ENCODE measurements at places on chromosomes 3 and 15.

DNA sequence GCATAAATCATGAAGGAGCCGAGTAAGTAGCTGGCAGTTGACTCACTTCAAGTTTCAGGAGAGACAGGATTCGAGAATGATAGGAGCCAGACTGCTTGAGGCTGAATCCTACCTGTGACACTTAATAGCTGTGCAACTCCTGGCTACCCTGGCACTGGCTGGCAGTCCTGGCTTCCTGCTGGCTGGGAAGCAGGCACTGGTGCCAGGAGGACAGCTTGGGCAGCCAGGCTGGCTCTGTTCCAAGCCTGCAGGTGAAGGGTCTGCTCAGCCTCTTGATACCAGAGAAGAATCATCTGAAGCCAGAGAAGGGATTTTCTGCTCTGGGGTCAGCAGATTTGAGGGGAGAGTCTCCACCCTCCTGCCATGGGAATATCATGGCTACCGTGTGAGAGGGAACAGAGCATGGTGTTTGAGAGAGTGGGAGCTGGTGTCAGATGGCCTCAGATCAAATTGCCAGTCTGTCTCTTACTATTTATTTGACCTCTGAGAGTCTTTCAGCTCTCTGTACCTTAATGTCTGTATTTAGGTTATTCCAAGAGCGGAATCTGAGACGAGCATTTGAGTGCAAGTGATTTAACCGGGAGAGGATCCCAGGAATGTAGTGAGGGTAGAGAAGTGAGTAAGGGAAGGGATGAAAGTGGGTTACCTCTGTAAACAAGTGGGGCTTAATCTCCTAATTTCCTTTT, 4.4 kb upstream of the XIRP1 start:
- DNase-seq: no peak

DNA sequence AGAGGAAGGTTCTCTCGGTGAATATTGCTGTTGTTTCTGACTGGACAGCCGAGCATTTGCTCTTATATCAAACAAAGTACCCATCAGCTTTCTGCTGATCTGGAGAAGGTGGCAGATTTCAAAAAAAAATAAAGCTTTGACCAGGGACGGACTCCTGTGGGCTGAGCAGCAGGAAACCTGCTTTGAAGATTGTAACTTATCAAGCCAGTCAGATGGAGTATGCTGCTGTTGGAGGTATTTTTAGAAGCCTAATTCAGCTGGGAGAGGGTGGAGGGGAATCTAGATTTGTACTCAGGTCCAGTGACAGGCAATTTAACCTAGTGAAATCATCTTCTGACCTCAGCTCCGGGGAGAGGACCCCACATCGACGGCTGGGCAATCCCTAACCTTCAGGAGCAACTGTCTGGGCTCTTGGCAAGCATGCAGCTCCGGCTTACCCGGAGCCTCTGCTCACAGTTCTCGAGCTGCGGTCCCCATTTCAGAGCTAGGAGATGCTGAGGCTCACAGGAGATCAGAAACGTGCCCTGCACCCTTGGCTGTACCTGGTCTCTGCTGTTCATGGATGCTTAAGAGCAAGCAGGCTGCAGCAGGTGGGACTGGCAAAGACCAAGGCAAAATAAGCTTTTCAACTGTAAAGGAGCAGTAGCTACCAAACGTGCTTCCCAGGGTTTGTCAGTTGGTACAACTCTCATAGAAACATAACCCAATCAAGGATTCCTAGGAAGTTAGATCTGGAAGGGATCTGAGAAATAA, 89.3 kb upstream of the ST8SIA2 start:
- no peak for DNase-seq

- no peak for DNase-seq
Observed at GRCh38 chr3:45753095-45753494, 43.2 kb downstream of the SLC6A20 start.

DNA sequence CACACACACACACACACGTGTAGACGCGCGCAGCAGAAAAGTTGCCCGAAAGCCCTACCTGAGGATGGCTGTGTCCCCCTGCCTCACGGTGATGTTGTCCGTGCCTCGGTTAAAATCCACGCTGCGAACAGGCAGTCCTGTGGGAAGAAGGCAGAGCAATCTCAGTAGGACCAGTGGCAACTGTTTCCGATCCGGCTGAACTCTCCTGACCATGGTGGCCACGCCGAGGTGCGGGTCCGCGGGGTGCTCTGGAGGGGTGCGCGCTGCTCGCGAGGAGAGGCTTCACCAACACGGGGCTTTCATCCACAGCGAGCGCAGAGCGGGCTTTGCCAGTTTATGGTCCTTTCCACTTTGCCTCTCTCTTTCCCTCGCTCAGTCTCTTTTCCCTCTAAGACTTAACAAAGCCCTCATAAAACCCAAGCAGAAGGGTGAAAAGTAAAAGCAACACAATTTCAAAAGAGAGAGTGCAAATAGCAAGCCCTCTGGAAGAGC, 422 bp downstream of the LSAMP start:
- DNase-seq: no peak

DNA sequence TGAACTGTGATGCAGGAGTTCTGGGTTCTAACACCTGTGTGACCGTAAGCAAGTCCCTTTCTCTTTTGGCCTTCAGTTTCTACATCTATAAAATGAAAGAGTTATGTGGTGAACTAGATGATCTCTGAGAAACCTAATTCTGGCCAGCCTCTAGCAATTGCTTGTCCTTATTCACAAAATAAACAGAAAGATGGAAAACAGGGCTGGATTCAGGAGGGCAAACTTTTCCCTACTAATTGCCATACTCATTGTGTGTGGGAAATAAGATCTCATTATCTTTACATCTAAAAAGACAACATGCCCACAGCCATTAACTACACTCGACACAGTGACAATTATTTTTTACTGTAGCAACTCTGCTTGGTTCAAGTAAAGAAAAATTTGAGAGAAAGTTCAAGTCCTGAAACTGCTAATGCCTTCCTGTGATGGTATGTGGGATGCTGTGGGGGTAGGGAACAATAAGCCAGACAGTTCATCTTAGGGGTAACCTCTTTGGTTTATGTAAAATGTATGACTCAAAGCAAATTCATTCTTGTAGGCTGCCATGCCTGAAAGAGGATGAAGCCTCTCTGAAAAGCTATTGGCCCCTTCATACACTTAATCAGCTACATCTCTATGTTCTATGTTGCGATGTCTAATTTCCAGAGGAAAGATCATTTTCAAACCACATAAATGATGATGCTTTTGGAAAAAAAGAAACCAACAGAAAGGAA, 177.6 kb upstream of the BCL6 start:
- DNase-seq: no peak

DNA sequence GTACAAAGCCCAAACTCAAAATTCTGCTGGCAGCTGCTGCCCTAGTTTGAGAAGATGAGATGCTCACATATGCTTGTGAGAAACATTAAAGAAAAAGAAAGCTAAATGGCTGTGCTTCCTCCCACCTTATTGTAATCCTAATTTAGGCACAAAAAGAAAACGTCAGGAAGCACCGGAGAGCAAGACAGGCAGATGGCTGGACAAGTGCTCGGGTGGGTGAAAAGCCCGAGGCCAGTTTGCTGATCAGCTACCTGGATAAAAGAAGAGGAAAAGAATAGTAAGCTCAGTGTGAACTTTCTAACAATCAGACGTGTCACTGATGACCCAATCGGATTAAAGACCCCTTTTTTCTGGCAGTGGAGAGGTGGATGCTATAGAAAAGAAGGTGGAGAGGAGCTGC, 368.0 kb upstream of the ATP10A start:
- no peak for DNase-seq

DNA sequence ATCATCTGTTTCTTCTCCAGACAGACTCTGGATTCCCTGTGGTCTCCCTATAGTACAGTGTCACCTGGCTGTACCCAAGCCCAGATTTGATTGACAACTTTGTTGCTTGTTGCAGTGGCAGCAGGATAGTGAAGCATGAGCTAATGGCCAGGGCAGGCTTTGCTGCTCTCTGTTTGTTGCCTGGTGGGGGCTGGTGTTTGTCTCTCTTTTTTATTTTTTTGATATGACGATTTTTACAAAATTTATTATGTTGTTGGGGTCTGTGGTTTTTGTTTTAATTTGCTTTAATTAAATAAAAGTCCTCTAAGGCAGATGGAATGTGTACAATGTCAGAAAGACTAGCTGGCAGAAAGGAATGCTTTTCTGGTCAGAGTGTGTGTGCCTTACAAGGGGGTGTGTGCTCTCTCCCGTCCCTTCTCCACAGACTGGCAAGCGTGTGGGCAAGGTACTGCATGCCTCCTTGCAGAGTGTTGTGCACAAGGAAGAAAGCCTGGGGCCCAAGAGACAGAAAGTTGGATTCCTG, 15.2 kb upstream of the CLEC3B start:
- peak; percentile 39 for DNase-seq

- DNase-seq: no peak
Observed at GRCh38 chr3:185534511-185534910, 17.9 kb downstream of the LIPH start.

GRCh38 chr15:45995800-45996199, 361.0 kb downstream of the SQOR start:
- DNase-seq: no peak

DNA sequence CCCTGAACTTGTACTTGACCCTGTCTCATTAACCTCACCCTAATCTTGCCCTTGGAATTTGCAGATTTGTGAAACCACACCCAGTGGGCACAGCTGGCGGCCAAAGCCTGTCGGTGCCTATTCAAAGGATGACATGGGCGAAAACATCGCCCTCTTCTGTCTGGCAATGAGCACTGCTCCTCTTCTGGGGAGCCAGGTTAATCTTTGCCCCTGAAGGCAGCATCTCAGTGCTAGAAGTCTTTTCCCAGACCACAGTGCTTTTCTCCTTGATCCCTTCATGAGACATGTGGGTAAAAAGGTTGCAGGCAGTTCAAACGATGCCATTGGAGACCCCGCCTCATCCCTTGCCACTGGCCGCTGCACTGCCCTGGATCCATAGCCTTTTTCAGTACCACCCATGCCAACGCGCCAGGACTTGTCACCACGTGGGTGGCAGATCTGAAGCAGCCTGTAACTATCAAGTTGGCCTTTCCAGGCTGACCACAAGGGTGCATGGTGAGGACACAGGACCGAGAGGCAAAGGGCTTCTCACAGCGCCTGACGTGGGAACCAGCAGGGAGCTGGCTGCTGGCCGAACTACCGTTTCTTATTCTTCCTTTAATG, 6.5 kb upstream of the DNASE1L3 start:
- DNase-seq: peak; percentile 73

DNA sequence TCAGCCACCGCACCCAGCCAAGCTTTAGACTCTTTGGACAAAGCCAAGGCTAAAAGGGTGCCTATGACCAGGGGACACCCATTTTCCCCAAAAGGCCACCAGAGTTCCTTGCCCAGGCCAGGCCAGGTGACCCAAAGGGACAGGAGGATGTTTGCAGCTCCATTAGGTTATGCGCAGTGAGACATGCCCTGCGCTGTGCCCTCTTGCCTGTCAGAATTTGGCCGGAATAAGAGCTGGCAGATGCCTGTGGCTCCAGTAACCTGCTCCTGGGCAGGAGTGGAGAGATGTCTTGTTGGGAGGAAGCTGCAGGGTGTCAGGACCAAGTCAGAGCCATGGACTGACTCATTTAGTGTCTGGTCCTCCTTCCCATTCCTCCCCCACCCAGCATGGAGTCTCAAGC, 20.5 kb downstream of the DNASE1L3 start:
- DNase-seq: no peak

DNA sequence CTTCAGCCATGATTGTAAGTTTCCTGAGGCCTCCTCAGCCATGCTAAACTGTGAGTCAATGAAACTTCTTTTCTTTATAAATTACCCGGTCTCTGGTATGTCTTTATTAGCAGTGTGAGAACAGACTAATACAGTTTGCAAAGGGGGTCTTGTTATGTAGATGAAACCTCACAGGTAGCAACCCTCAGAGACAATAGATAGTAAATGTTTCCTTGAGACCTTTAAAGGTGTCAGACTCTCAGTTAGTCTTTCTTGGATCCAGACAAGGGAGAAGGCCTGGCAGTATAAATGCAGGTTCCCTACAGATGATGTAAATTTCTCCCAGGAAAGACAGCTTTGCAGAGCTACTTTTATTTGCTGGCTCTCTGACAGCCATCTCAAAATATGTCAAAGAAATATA, 510.8 kb downstream of the AGBL1 start:
- DNase-seq: no peak
